Stimulated activated CD8-positive, alpha-beta memory T cell treated with anti-CD3 and anti-CD28 coated beads, Interleukin-12 subunit alpha, Interleukin-12 subunit beta, amount 100 ng/mL, for 4 hours (primary cell): ENCODE measurements at places on chromosomes 16 and 17.
A peak's percentile ranks its signal among the peaks of the same experiment; 100 is the strongest.

GRCh38 chr16:85188822-85189672, 76.8 kb upstream of the CIBAR2 start:
- no peak for DNase-seq

DNA sequence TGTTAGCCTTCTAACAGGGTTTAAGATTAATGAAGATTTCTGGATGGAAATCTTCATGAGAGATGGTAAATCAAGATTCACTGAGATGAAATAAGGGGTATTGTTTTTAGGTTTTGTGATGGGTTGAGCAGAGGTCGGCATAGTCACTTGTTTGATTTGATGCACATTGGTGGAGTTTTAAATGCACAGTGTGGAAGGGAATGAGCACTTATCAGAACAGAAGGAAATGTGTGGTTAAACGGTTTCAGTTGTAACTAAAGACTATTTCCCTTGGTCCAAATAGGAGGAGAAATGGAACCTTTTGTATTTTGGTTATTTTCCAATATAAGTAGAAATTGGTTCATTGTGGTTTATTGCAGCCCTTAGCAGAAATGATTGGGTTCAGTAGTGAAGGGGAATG, 34.1 kb downstream of the CBFB start:
- DNase-seq = no peak

DNA sequence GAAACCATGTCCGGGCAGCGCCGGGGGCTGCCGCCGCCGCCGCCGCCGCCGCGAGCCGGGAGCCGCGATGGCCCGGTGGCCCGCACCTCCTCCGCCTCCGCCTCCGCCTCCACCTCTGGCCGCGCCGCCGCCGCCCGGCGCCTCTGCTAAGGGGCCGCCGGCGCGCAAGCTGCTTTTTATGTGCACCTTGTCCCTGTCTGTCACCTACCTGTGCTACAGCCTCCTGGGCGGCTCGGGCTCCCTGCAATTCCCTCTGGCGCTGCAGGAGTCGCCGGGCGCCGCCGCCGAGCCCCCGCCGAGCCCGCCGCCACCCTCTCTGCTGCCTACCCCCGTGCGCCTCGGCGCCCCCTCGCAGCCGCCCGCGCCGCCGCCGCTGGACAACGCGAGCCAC, 587 bp downstream of the HS3ST4 start:
- DNase-seq = no peak

- DNase-seq = peak; percentile 59
These were observed 6.9 kb upstream of the ACTG1 start for GRCh38 chr17:81519284-81520020.

DNA sequence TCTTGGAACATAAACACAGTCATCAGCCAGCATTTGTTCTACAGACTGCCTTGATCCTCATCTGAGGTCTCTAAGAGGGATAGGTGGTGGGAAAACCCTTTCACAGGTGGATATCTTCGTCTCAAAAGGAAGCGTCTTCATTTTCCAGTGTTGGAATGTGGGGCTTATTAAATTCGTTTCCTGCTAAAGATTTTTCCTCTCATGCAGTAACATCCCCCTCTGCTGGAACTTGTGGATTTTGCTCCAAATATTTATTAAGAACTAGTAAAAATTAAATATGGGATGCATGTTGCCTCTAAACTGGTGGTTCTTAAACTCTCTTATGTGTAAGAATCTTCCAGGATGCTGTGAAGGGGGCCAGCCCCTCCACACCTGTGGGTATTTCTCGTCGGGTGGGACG, 20.1 kb upstream of the MLYCD start:
- no peak for DNase-seq

- no peak for DNase-seq
These were observed 69.2 kb downstream of the MAP2K4 start for GRCh38 chr17:12089809-12090384.

- DNase-seq = no peak
These were observed 240.8 kb downstream of the STX8 start for GRCh38 chr17:9334536-9335446.

DNA sequence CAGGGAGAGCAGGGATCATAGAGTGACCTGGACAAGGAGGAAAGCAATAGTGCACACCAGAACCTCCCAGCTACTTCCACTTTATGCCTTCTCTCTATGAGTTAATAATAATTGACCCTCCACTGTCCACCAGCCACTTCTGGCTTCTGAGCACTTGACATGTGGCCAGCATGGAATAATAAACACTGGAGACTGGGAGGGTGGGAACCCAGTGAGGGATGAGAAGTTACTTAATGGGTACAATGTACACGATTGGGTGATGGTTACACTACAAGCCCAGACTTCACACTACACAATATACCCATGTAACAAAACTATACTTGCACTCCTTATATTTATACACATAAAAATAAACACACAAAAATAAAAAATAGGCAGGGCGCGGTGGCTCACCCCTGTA, 11.4 kb downstream of the CDC42EP4 start:
- no peak for DNase-seq

GRCh38 chr16:49324703-49325102, 43.1 kb upstream of the CBLN1 start:
- DNase-seq = no peak

GRCh38 chr16:3135126-3135715, 392 bp downstream of the ZNF213 start:
- no peak for DNase-seq

GRCh38 chr16:79267781-79268180, 332.8 kb downstream of the MAF start:
- no peak for DNase-seq

DNA sequence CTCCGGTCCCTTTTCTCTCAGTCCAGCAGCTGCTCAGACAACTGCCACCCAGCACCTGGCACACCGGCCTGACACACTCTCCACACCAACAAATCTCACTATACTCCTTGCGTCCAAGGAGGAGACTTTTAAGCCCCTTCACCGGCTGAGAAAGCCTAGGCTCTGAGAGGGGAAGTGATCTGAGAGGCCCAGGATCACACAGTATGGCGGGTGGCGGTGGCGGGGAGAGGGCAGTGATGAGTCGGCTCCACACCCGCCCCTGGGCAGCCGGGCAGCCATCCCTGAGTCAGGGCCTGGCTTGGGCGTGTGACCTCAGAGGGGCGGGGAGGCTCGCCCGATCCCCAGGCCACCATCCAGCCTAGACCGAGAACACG, 569 bp downstream of the FLII start:
- DNase-seq = peak; percentile 25

DNA sequence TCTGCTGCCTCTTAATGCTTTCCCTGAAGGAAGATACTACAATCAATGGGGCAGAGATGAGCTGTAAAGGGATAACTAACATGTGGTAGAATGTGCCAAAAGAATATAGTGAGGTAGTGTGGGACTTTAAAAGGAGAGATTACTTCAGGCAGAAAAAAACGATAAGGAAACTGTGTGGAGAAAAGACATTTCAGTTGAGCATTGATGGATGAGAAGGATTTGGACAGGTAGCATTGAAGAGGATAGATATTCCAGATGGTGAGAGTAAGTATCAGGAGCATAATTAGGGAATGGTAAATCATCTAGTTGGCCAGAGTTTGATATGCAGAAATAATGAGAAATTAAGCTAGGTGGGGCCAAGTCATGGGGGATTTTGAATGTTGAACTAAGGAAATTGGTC, 97.3 kb downstream of the NLK start:
- DNase-seq = no peak

DNA sequence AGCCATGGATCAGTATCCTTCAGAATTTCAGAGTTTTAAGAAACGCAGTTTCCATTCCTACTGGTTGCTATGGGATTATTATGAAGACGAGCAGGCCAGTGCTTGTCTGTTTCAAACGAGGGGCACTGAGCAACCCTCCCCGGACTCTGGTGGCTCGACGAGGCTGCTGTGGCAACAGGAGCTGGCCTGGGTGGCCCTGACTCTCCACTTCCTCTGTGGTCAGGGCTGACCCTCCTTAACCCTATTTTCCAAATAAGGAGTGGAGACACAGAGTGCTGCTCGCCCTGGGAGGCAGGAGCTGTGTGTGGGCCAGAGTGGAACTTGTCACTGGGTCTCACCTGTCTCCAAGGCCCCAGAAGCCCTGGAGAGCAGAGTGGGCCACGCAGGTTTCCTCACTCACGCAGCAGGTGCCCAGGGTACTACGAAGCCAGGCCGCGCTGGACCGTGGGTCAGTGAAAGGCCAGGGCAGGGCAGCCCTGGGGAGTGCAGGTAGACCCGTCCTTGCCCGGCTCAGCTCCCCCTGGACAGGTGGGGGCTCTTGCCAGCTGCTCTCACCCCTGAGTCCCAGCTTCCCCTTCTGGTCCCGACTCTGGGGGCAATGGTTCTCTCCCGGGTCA, 3.3 kb downstream of the GALNS start:
- DNase-seq = no peak

DNA sequence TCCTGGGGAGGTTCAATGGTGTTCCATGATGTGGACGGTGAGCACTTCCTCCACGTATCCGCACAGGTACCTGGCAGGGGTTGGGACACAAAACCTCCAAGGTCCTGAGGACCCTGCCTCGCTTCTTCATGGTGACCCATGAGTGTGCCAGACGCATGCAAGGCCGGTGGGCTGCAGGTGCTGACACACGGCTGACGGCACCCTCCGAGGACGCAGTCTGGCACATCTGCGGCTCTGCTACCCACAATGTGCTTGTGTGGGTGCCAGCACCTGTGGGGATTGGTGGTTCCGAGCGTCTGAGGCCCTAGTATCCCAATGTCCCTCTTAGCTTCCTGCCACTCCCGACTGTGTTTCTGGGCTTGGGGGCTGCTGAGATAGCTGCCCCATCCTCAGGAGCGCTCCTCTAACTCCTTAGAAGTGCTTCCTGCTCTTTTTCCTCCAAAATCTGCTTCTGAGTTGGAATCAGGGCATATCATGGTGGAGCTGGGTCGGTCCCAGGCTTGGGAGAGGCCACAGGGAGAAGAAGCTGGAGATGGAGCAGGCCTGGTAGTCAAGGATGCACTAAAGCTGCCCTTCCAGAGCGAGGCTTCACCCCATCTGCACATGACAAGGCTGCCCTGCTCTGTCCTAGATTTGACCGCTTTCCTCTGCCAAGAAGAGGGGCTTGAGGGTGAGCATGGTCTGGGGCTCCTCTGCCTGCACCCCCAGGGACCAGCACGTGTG, 1.6 kb downstream of the CYGB start:
- no peak for DNase-seq

DNA sequence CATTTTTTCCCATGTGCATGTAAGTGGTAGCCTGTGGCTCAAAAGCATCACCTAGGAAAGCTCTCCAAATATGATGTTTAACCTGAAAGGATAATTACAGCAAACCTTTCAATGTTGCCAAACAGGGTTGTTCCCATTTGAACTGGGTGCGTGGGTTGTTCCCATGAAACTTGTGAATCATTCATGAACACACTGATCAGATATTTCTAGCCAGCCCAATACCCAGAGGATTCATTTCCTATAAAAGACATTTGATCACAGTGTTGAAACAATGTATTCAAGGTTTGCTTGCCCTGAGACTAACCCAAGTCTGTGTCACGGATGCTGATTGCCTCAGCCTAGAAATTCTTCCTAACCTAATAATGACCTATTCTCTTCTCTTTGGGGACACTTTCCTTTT, 12.9 kb downstream of the KRT39 start:
- DNase-seq = no peak

DNA sequence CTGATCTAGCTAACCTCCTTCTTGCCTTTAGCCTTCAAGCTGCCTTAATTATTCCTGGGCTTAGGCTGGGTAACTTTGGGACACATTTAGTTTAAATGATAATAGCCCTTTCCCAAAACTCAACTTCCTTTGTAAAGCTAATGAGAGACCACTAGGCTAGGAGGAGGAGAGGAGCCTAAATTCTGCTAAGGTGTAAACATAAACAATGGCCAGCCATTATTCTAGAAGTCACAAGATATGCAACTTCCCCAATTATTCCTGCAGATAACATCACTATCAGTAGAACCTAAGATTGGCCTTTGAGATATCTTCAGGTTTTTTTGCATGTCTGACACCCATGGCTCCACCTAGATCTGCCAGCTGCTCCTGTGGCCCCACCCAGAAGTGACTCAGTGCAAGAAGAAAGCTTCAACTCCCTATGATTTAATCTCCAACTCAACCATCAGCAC, 131.2 kb upstream of the FAM20A start:
- DNase-seq = no peak

DNA sequence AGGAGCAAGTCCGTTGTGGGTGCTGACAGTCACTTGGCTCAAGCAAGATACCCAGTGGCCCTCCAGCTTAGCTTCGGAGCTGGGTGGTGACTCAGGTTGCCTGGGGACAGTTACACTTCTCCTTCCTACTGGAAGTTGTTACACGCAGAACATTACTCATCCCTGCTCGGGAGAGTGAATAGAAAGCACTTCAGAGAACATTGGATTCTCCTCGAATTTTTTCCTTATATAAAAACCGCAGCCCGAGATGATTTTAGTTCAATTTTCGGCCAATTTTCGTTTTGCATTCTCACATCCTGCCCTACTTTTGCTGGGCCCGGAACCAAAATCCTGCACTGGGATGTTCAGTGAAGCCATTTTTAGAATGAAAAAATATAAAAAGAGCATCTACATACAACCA, 99.7 kb downstream of the ELAC2 start:
- DNase-seq = no peak

GRCh38 chr17:33511670-33512069, 218.6 kb upstream of the ASIC2 start:
- no peak for DNase-seq

DNA sequence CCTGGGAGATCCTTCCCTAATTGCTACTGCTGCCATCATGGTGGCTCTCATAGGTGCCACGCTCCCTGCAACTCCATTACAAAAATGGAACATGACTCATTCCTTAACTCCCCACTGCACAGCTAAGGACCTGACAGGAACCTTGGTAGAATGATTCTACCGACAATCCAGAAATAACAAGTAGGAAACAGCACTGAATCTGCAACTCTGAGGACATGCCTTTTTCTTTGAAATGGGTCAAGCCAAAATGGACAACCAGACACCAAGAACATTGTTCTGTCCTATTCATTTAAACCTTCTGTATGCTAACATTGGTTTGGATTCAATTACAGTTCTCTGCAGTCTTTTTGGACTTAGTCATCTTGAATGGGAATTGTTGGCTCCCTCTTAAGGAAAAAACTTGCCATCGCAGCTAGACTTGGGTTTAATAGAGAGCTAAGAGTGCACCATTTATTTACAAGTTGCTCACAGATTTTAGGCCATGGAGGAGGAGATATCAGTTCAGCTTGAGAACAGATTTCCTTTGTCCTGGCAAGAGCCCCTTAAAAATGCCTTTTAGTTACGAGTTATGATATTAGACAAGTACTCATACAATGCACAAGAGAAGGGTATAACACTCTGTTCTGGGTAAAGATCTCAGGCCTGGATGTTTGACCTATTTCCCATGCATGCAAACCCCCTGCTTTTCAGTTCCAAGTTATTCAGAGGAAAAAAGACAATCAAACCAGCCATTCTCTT, 20.9 kb upstream of the NSRP1 start:
- no peak for DNase-seq

- no peak for DNase-seq
These were observed 4.8 kb upstream of the INPP5K start for GRCh38 chr17:1521086-1521640.

DNA sequence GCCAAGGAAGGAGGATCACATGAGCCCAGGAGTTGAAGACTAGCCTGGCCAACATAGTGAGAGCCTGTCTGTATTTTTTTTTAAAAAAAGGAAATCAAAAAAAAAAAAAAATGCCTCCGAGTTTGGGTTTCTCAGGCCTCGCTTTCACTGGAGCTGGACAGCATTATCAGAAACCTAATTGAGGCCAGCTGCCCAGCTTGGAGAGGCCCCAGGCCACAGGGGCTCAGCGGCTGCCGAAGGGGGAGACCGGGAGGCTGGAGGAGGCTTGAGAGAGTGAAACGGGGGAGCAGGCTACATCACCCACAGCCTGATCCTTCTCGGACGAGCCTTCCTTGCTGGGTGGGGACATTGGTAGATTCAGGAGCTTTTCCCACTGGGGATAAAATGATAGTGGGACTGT, 5.1 kb downstream of the TTYH2 start:
- DNase-seq = no peak
